CD4-positive, alpha-beta T cell treated with Interleukin-17A for 1 hour (primary cell): ENCODE measurements at places on chromosomes 6 and 20.

DNA sequence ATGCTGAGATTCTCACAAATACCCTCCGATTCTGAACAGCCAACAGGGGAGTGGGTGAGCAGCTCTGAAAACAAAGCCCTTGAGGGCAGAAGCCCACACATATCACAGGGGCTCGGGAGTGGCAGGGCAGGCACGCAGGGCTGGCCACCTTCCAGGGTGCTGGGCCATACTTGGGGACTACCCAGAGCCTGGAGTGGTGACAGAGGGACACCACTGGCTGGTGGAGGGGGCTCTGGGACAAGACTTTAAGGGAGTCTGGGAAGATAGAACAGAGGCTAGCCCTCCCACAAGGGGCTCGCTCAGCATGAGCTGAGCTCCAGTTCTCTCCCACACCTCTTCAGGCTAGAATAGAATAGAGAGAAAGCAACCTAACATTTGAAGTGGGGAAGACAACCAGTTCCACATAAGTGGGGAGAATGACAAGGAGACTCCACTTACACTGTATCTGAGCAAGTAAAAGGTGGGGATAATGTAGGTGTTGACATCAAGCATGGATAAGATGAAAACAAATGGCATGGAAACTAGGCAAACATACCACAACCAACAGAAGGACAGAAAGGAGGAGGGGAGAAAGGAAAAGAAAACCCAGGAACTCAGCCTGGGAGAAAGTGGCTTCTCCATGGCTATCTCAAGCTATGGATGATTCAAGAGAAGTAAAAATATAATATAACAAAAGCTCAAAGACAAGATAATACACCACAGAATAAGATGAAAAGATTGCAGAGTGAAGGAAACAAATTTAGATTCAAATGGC is 7.0 kb downstream of the PPIL1 start:
- no peak for DNase-seq

GRCh38 chr6:112145080-112145573 is 57.7 kb downstream of the FAM229B start:
- DNase-seq = no peak

DNA sequence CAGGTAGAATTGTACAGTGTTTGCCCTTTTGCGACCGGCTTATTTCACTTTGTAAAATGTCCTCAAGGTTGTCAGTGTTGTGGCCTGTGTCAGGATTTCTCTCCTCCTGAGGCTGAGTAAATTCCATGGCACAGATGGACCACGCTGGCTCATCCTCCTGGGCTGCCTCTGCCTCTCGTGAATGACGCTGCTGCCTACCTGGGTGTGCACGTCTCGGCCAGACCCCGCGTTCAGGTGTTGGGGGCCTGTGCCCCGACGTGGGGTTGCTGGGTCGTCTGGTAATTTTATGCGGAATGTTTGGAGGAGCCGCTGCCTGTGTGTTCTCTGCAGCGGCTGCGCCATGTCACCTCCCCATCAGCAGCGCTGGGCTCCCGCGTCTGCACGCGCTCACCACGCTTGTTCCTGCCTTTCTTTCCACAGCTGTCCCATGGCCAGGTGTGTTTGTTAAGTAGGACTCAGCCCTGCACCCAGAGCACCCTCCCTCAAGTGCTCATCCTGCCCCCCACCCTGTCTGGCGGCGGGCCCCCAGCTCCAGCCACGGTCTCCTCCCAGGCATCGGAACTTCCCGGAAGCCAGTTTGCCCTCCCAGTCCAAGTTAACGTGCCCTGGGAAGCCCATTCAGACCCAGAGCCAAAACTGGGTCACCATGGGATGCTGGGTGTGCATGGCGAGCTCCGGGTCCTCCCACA is 36.1 kb upstream of the CHRNA4 start:
- DNase-seq = no peak

DNA sequence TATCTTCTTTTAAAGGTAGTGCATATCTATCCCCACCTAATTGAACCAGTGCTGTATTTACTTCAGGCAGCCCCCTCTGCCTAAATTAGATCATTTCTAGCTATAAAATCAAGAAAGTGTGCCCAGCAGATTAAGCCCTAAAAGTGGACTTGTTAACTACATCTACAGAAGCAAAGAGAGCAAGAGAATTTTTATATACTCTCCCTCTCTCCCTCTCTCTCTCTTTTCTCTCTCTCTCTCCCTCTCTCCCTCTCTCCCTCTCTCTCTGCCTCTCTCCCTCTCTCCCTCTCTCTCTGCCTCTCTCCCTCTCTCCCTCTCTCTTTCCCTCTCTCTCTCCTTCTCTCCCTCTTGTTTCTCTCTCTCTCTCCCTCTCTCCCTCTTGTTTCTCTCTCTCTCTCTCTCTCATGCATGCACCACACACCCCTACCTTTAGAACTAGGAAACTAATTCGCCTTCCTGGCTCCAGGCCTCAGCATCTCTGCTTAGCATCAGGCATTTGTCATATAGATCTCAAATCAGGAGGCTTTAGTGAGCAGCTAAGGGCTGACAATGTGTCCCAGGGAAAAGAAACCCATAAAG is 71.4 kb downstream of the FOXA2 start:
- no peak for DNase-seq

- DNase-seq = no peak
Observed at GRCh38 chr6:156849806-156850205, 72.6 kb downstream of the ARID1B start.

DNA sequence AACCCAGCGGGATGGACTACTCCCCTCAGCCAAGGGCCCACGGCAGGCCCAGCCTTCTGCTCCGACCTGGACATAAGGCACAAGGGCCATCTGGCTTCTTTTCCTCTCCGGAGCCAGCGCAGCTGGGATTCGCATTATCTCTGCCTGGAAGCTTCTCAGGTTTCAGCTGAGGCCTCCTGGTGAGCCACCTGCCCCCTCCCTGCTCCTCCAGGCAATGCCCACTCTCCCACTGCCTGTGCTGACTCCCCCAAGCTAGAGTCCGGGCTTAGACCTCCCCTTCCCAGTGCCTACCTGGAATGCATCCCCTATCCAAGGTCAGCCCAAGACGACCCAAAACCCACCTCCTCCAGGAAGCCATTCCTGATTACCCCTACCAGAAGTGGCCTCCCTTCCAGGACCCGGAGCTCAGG is 60.7 kb downstream of the EZR start:
- DNase-seq = peak; percentile 9
